ENCODE measurements at places on chromosomes 6 and 20.

- no peak for DNase-seq
Measured at GRCh38 chr6:127402890-127403617, 56.1 kb downstream of the KIAA0408 start.

GRCh38 chr20:8315639-8316573 lies 183.8 kb downstream of the PLCB1 start:
- DNase-seq: no peak

DNA sequence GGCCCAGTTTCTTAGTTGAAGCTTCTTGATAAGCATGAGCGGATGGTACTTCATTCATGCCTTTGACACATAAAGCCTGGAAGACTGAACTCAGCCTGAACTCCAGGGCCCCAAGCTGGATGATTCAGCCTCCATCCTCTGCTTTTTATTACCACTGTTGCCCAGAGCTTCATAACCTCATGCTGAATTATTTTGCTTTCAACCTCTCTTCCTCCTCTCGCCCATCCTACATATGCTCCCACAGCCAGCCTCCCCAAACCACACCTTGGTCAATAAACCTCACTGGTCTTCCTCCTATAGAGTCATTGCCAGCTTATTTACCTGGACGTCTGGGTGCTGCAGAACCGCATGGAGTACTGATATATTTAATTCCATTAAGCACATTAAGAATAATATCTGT lies 59.4 kb downstream of the SLC35B3 start:
- DNase-seq: no peak

GRCh38 chr6:114049367-114049966 lies 78.5 kb upstream of the HDAC2 start:
- DNase-seq: no peak

DNA sequence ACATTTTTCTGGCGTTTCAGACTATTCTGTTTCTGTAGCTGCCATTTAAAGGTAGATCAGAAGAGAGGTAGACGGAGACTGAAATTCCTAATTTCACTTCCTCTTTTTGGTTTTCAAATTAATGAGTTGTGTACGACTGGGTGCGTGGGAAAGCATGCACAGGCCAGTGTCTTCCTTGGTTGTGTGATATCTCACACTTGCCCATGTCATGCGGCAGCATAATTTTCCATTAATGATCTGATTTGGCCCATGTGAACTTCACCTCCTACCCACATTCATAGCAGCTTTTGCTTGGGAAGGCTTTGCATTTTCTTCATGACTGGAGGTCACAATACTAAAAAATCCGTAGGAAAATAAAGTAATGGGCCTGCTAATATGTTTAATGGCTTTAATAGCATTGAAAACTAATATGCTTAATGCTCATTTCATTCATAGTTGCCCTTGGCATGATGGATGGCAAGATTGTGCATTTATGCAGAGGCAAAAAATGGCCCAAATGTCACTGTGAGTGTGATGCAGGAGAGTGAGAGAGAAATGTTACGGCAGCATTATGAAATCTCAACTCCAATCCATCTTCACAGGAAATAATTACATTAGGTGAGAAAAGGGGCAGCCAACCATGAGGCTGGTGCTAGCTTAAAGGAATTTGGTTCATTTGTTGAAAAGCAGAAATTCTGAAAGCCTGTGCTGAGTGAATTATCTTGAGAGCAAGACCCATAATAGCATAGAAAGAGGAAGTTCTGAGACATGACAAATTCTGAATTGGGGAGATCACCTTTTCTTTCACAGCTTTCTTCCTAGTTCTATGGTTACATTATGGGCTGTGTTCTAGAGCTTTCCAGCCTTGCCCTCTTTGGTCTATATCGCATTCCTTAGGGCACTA lies 69.0 kb upstream of the UST start:
- DNase-seq: no peak

- no peak for DNase-seq
Measured at GRCh38 chr6:144063246-144063743, 32.1 kb downstream of the SF3B5 start.

DNA sequence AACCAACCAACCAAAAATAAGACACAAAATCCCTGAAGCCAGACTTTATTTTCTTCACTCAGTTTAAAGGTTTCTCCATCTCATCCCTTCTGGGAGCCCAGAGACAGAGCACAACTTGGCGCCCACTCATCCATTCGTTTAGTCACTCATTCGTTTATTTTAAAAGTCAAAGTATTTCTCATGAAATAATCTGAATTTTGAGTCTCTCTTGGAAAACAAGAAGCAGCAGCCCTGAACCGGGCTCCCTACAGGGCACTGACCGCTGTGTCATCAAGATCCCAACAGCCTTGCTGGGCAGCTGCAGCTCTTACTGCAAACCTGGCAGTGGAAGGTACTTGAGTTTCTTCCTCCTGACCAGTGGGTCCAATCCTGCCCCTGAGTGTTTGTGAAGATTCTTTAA lies 171.6 kb downstream of the THBS2 start:
- DNase-seq: no peak

DNA sequence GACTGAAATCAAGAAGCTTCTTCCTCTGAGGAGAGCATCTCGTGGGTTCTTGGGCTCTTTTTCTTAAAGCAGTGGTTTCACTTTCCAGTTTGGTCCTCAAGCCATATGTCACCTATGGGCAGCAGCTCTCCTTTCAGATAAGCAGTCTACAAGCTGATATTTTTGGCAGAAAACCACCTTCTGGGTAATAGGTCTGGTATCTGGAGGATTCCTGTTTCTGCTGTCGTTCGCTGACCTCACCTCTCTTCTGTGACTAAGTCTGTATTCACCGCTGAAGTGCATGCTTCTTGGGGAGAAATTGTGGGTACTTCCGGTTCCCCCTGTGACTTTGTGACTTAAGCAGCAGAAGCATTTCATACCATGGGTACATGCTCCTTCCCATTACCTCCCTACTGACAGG lies 193.6 kb downstream of the EDN1 start:
- DNase-seq: no peak

DNA sequence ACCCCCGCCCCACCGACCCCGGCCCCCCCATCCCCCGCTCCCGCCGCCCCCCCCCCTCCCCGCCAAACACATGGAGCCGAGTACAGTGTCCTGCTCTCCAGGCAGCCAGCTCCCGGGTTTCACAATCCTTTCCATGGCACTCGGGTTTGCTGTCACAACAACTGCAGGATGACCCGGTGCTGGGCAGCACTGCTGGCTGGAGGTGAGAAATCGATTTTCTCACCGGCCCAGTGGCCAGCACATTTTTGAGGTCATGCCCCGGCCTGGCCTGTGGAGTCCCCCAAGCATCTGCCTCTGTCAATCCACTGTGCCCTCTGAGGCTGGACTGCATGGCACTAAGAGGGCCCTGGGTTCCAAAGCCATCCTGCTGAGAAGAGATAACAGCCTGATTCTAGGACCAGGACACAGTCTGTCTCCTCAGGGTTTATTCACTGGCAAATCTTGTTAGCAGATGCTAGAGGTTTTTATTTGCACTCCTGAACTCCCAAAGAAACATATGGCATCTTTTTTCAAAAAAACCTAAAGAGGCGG lies 129.5 kb downstream of the NFATC2 start:
- no peak for DNase-seq

GRCh38 chr20:24465730-24466129 lies 3.7 kb upstream of the SYNDIG1 start:
- DNase-seq: no peak

DNA sequence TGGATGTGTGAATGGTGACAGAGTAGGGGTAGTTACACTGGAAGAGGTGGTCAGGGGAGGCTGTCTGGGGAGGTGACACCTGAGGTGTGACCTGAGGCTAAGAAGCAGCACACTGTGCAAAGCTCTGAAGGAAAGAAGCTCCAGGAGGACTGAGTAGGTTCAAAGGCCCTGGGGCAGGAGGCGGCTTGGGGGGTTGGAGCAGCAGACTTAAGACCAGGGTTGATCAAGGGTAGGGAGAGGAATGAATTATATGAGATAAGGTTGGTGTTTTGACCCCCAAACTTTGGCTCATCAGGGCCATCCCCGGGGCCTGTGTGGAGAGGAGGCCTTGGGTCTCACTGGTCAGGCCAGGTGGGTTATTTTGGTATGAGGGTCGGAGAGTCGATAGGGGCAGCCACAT lies 166.1 kb downstream of the GRM4 start:
- no peak for DNase-seq

- DNase-seq: no peak
Measured at GRCh38 chr20:38827770-38828281, 22.3 kb downstream of the PPP1R16B start.

DNA sequence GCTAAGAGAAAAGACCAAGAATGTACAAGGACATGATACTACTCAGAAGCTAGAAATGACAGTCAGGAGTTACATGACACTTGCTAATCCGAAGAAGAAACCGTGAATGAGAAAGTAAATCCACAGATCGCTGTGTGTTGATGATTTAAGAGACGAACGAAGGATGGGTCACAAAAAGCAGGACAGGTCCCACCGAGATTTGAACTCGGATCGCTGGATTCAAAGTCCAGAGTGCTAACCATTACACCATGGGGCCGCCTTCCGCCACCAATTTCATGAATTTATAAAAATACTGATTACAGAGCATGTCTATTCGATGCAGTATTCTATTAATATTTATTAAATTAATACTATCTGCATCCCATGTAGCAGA lies 54.0 kb upstream of the BTN3A2 start:
- no peak for DNase-seq

- DNase-seq: no peak
Measured at GRCh38 chr6:168137024-168137423, 58.0 kb upstream of the FRMD1 start.

GRCh38 chr6:85163156-85164080 lies 286.5 kb upstream of the NT5E start:
- no peak for DNase-seq

GRCh38 chr6:81997090-81997926 lies 244.8 kb upstream of the TENT5A start:
- no peak for DNase-seq

DNA sequence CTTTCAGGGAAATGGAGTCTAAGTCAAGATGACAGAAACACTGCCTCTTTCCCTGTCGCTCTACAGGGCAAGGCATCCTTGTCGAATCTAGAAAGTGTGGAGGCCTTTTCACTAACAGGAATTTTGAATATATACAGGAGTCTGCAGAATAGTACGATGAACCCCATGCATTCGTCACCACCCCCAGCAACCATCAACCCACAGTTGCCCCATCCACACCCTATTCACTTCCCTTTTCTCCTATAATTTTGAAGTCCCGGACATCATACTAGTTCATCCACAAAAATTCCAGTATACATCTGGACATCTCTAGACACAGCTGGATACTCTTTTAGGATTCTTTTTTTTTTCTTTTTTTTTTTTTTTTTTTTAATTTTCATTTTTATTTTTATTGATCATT lies 80.7 kb upstream of the RIN2 start:
- no peak for DNase-seq

- no peak for DNase-seq
Measured at GRCh38 chr20:61980647-61981583, 84.8 kb downstream of the TAF4 start.

DNA sequence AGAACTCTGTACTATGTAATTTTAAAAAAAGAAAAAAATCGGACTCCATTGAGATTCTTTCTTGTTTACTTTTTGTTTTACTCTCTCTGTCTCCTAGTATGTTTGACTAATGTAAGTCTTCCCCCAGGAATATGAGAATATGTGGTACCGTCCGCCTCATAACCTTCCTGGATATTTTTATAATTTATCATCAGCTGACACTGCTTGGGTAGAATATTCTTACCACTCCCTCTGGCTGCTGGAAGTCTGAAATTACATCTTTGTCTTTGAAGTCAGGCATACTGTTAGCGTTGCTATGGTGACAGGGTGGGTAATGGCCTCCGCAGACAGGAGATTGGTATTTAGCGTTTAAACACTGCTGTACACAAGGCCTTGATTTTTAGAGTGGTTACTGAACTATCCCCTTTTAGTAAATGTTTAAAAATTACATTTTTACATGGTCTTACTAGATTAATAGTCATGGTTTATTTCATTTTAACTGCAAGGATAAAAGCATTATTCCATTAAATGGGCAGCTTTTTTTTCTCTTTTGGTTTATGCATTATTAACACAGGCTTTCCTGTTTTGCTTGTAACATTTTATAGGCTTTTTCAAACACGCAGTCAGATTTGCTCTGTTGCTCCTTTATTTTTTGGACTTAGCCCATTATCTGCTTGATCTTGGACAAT lies 176.4 kb downstream of the ARID1B start:
- DNase-seq: no peak

GRCh38 chr6:137697267-137697938 lies 169.7 kb upstream of the TNFAIP3 start:
- no peak for DNase-seq

DNA sequence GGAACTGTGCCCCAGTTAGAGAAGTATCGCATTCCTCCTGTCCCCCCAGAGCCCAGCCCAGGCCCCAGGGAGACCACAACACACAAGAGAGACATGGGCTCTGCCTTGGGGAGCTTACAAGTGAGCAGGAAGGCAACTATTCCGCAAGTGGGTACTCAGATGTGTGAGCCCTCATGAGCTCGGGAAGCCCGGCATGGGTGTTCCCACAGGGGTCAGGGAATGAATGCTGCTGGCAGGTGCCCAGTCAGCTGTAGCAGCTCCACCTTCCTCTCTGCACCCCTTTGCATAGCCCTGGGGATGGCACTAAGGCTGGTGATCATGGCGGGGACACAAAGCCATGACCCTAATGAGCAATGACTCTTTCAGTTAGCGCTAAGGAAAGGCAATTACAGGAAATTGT lies 194.1 kb downstream of the SYNDIG1 start:
- no peak for DNase-seq

GRCh38 chr20:45306431-45306982 lies at the start of gene RBPJL:
RBPJL (plus strand) TSS chr20:45306840; CDS start chr20:45306923, 83 bp downstream.
- DNase-seq: peak; percentile 21

- no peak for DNase-seq
Measured at GRCh38 chr20:57412347-57413029, 21.3 kb downstream of the RBM38 start.

Data from activated T-helper 1 cell treated with anti-CD3 and anti-CD28 coated beads, Interleukin-2, amount 50 U/mL, for 16 hours (primary cell).